ENCODE measurements at places on chromosomes 16 and 17. TPM values are rescaled to one million over a fixed set of nuclear protein-coding genes. Genes with fewer than 3 reads are reported as not detected.

DNA sequence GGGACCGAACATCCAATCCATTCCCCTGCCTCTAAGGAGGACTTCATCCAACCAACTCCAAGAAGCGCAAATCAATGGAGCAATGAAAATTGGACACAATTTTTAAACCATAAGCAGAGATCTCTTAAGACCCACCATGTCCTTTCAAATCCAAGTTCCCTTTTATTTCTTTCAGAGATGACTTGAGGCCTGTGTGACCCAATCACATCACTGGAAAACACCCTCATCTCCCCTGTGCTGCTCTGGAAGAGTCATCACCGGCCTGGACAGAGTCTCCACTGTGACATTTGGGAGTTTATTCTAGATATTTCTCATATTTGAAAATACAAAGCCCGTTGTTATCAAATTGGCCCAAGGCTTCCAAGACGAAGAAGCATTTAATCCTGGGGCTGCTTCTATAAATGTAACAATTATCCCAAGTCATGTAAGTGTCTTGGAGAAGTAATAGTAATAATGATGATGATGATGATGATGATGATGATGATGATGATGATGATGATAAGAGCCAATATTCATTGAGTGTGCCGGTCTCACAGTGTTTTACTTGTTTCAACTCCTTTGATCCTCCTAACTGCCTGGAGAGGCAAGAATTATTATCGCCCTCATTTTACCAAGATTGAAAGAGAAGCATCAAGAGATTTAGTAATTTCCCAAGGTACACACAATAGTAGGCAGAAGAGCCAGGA is 72.1 kb downstream of the COPRS start:
- no peak for DNase-seq

DNA sequence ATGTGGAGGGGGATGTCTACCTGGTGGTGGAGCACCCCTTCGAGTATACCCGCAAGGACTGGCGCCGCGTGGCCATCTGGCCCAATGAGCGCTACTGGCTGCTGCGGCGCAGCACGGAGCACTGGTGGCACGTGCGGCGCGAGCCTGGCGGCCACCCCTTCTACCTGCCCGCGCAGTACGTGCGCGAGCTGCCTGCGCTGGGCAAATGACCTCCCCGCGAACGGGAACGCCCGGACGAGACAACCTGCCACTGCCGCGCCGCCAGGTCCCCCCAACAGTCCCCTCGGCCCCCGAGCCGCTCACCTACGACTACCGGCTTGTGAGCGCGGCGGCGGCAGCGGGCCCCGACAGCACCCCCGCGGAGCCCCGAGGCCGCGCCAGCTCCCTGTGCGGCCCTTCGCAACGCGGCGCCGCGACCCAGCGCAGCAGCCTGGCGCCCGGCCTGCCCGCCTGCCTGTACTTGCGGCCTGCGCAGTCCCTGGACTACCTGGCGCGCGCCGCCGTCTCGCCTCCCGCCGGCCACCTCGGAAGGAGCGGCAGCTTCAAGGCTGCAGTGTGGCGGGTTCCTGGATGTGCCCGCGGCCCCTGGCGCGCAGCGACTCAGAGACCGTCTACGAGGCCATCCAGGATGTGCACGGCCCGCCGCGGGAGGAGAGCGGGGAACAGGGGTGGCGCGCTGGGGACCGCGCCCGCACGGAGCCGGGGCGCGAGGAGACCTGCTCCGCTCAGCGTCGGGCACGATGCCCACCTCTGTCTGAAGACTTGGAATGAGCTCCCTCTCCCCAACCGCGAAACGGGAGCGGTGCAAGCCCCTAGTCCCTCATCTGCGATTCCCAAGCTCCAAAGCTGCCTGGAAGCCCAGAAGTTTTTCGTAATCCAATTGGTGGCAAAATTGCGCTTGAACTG is 48.7 kb upstream of the AMZ2 start:
- DNase-seq = no peak

- no peak for DNase-seq
Observed at GRCh38 chr17:50605429-50605828, 29.3 kb upstream of the ABCC3 start.

GRCh38 chr16:57106767-57107166 is 14.4 kb downstream of the CPNE2 start:
- no peak for DNase-seq

DNA sequence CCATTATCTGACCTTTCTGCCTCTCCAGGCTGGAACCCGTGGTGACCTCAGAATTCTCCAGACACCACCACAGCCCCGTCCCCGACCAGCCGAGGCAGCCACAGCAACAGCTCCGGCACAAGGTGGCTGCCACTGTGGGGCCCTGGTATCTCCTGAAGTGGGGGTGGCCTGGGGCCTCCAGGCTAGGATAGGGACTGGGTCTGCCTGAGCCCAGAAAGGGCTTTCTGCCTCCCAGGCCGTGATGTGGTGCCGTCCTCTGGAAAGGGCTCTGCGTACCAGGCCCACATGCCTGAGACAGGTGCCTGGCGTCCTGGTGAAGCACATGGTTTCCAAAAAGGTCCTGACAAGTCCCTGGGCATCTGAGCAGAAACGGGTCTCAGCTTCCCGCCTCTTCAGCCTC is 17.1 kb downstream of the FLYWCH1 start:
- DNase-seq = no peak

- DNase-seq = no peak
Observed at GRCh38 chr17:50902372-50903353, 36.5 kb upstream of the TOB1 start.

DNA sequence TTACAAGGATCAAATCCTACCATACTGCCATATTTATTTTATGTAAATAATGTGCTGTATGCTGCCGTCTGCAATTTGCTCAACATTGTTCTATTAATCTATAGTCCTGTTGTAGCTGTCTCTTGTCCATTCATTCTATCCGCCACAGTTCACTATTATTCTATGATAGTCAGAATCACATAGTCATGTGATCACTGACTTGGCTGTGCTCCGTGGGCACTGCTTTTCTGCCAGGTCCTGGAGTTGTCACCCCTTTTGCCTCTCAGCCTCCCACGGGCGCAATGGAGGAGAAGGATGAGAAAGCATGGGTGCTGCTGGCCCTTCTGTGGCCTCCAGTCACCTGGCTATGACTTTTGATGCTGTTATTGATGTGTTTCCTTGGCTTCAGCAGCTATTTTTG is 37.3 kb upstream of the ANKFY1 start:
- no peak for DNase-seq

- DNase-seq = no peak
Observed at GRCh38 chr17:47621293-47622179, 28.2 kb upstream of the KPNB1 start.

DNA sequence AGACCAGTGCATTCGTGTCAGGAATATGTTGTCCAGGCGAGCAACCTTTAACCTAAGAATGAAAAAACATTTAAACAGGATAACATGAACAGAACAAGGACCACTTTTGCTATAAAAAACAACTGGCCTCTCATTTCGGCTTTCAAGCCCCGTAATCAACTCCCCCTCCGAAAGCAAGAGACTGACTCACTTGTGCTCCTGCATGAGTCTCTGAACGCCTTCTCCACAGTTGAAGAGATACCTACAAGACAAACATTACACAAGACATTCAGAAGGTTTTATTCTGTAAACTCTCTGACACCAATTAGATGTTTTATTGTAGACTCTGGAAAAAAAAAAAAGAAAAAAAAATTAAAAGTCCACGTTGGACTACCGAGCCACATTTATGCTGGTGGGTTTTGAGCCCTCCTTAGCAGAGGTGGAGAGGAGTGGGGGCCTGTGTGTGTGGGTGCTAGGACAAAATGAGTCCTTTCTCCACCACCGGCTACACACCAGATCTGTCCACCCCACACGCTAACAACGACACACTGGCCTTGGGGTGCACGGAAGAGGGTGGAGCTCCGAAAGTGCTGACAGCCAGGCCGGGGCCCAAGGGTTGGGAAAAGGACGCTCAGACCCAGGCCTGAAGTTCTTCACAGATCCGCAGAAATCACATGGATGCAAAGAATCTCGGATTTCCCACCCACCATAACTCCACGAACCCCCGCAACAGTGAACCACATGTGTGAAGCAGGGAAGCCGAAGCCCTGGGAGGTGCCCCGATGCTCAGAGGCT is 759 bp downstream of the ELAC2 start:
- DNase-seq = no peak

GRCh38 chr16:75074920-75075687 is 41.5 kb downstream of the LDHD start:
- DNase-seq = peak; percentile 72

- DNase-seq = no peak
Observed at GRCh38 chr16:58325941-58326340, 31.1 kb upstream of the PRSS54 start.

GRCh38 chr17:28324267-28324745 is 5.3 kb downstream of the TMEM97 start:
- DNase-seq = no peak

GRCh38 chr17:40344421-40345160 is 19.9 kb downstream of the GJD3 start:
- DNase-seq = peak; percentile 64

- no peak for DNase-seq
Observed at GRCh38 chr17:49359990-49360795, 1.9 kb downstream of the ZNF652 start.

- peak; percentile 45 for DNase-seq
Observed at GRCh38 chr17:75521951-75522727, 3.4 kb upstream of the LLGL2 start.

- no peak for DNase-seq
Observed at GRCh38 chr16:15498427-15499175, 64.2 kb downstream of the BMERB1 start.

GRCh38 chr17:18980682-18981334 is 23.8 kb downstream of the FAM83G start:
- no peak for DNase-seq

- peak; percentile 87 for DNase-seq
Observed at GRCh38 chr17:20073055-20073979, 64.2 kb downstream of the SPECC1 start.

The ITGAX gene
- 2.2 TPM for total RNA-seq

The MEOX1 gene
- 11.1 TPM for total RNA-seq

The CCL11 gene
- 5.4 TPM for total RNA-seq

The GUCY2D gene
- 0.35 TPM for total RNA-seq

The KRTAP9-8 gene
- not detected for total RNA-seq

The TAC4 gene
- total RNA-seq = 0.43 TPM

The GJC1 gene
- 21.9 TPM for total RNA-seq

The CTRB2 gene
- not detected for total RNA-seq

The GPR142 gene
- total RNA-seq = not detected

Measured in Right ventricle myocardium inferior (tissue), 1 donor.